ENCODE measurements at places on chromosomes 12 and 14.
A peak's percentile ranks its signal among the peaks of the same experiment; 100 is the strongest.

GRCh38 chr12:129949651-129950050 is 45.8 kb upstream of the TMEM132D start:
- DNase-seq = peak; percentile 70

DNA sequence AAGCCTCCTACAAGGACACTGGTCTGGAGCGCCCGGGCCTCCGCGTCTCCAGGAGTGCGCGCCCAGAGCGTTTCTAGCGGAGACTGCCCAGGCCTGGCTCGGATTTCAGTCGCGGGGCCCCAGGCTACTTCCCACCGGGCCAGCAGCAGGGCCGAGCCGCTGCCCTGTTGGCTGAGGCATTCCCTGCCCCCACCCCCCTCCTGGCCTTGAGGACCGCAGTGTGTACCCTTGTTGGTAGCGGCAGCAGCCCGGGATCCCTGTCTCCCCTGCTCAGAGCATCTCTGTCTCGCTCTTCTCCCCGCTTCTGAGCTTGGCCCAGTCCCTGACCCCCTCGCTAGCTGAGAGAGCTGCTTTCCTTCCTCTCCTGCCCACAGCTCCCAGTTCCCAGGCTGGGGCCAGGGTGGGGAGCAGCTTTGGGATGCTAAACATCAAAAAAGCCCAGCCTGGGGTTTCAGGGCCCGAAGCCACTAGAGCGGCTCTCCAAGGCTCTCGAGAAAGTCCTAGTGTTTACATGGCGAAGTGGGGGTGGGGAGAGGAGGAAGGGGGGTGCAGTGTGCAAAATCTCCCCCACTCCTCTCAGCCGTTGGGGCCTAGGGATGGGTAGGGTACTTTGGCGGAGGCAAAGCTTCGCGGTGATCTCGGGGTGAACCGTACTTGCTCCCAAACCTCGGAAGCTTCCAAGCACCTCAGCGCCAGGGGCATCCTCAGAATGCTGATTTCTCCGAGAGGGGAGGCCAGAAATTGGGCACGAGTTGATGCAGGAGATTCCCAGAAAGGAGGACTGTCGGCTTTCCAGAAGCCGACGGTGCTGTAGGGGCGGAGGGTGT is 6.4 kb downstream of the NKX2-1 start:
- peak; percentile 81 for DNase-seq

DNA sequence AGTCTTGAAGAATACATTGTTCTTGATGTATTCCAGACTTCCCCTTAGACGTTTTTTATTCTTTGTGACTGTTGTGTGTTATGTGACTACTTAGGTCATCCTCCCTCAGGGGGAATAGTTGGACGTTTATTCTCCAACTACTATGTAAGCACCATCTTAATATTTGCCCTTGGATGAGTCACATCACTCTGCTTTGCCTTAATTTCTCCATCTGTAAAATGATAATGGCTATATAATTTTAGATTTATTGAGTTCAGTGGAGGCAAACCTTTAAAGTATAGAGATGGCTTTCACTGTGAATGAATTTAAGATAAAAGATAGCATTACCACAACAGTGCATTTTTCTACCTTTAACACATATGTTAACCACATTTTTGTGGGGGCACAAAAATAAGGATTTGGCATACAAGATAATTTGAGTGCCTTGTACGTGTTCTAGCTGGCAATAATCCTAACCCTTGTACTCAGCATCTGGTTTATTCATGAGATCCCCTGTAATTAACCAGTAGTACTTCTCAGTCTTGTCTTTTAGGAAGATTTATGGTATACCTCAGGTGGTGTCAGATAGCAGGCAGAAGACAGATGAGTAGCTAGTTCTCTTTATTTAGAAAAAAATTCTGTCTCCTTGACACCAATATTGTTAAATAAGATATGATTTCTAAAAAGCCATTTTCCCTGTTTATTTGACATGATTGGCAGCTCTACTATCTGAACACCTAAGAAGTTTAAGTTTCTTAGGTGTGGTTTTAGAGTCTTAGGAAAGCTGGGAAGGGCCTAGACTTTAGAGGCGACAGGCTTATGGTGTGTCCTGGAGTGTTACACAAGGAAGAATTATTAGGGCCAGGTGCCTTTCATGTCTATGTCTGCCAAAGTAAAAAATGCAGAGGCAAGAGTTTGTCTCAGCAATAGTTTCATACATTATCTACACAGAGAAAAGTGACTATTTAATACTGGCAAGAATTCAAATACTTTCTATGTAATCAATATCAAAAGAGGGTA is 152.3 kb downstream of the RAD51B start:
- DNase-seq = peak; percentile 96

DNA sequence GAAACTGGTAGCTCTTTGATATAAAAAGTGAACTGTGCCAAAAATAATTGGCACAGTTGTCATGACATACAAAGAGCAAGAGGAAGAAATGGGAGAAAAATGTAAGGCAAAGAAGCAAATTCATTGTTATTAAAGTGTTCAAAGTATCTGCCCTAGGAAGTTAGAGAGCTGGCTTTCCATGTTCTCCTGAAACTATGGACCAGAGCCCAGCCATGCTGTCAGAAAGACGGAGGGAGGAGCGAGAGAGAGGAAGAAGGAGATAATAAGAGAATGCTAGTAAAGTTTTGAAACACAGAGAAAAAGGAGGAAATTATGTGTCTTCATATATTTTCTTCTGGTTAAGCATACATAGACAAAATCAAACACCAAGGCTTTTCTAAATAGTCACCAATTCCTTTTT is 78.1 kb upstream of the PELI2 start:
- DNase-seq = no peak

- no peak for DNase-seq
Measured at GRCh38 chr12:107469011-107469410, 216.6 kb upstream of the PWP1 start.

DNA sequence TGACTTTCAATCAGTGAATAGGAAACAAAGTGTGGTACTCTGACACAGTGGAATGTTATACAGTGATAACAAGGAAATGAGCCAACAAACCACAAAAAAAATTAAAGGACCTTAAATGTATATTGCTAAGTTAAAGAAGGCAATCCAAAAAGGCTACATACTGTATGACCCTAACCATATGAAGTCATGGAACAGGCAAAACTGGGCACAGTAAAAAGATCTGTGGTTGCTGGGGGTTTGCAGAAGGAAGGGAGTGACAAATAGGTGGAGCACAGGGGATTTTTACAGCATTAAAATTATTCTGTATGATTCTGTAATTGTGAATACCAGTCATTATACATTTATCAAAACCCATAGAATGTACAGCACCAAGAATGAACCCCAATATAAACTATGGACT is 112.6 kb downstream of the KCNC2 start:
- no peak for DNase-seq

Data from NCI-H524 (cell line).